ENCODE measurements at places on chromosomes 6 and 20. TPM values are rescaled to one million over a fixed set of nuclear protein-coding genes. Genes with fewer than 3 reads are reported as not detected.

Gene SLPI
- not detected for total RNA-seq

Gene METTL24
- total RNA-seq = 0.44 TPM

Gene BPI
- total RNA-seq = not detected

Gene SOBP
- total RNA-seq = 6.2 TPM

Gene PSORS1C2
- total RNA-seq = not detected

Gene RAB32
- total RNA-seq = 6.8 TPM

Gene PAX1
- total RNA-seq = not detected

Gene ERVFRD-1
- not detected for total RNA-seq

Gene CLIC5
- total RNA-seq = not detected

Gene PSORS1C1
- total RNA-seq = 0.52 TPM

Gene DZANK1
- 9.9 TPM for total RNA-seq

Gene KPNA5
- total RNA-seq = 9.7 TPM

Gene NINL
- 30.0 TPM for total RNA-seq
